Activated CD8-positive, alpha-beta memory T cell treated with anti-CD3 and anti-CD28 coated beads, Interleukin-2, amount 10 ng/mL, durations not matched to agents 7 days and 5 days (primary cell): ENCODE measurements at places on chromosomes 7 and 10.

GRCh38 chr7:93690021-93690420, 115.5 kb upstream of the CALCR start:
- DNase-seq: no peak

DNA sequence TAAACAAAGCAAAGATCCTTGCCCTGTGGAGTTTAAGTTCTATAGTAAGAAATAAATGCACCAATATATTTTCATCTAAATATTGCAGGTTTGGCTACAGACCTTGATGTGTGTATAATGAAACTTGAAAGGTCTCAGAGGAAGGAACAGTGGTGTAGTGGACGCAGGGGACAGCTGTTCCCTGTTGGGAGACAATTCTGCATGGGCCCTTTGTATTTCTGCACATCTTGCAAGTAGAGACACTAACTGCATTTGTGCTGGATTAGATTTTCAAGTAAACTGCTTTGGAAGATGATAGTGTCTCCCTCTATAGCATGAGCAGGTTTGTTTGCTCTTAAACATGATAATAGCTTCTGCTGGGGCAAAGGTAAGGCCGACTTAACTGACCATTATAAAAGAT, 57.5 kb upstream of the FAM133B start:
- no peak for DNase-seq

GRCh38 chr7:34338961-34339526, 319.0 kb upstream of the NPSR1 start:
- no peak for DNase-seq

DNA sequence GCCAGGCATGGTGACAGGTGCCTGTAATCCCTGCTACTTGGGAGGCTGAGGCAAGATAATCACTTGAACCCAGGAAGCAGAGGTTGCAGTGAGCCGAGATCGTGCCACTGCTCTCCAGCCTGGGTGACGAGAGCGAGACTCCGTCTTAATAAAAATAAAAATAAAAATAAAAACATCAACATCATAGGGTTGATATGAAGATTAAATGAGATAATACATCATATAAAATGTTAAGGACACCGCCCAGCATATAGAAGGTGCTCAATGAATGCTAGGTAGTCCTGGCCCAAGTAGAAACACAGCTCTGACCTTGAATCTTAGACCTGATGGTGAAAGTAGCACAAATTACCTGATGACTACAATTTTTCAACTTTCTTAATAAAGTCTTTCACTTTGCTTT, 74.0 kb downstream of the PAX2 start:
- no peak for DNase-seq

GRCh38 chr7:24727154-24728120, 29.8 kb downstream of the GSDME start:
- no peak for DNase-seq
